Stimulated activated CD8-positive, alpha-beta memory T cell treated with anti-CD3 and anti-CD28 coated beads, Interleukin-12 subunit alpha, Interleukin-12 subunit beta, amount 100 ng/mL, for 4 hours (primary cell): ENCODE measurements at places on chromosomes 6 and 20.

GRCh38 chr6:23696992-23697391 lies 429.0 kb upstream of the NRSN1 start:
- no peak for DNase-seq

- DNase-seq, result no peak
These were observed 137.3 kb downstream of the TMEM242 start for GRCh38 chr6:157185986-157186385.

- no peak for DNase-seq
These were observed 6.1 kb downstream of the PSORS1C2 start for GRCh38 chr6:31132806-31133205.

DNA sequence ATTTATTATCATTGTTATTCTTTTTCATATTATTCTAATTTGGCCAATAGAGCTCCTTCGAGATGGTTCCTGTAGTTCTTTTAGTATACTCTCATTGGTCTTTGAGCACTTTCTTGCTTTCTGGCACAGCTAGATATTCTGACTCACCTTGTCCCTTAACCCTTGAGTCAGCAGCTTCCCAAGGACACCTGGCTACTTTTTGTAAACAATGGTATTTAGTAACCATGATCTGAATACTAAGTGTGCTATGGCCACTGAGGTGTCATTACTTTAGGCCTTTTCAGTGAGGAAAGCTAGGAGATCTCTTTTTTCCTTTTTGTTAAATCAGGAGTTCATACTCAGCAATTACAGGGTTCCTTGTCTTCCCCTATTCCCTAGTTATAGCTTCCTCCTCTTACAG lies 126.5 kb upstream of the CITED2 start:
- DNase-seq, result no peak

- DNase-seq, result no peak
These were observed 3.9 kb upstream of the DSE start for GRCh38 chr6:116366740-116367275.

GRCh38 chr20:36043441-36043840 lies 75.1 kb downstream of the CNBD2 start:
- DNase-seq, result no peak

- DNase-seq, result no peak
These were observed 3.5 kb upstream of the HLA-DRA start for GRCh38 chr6:32436186-32436585.

- no peak for DNase-seq
These were observed 57.6 kb downstream of the NRSN1 start for GRCh38 chr6:24183584-24183983.

- DNase-seq, result no peak
These were observed 174.9 kb downstream of the CD109 start for GRCh38 chr6:73870907-73871306.
